PC-3 (cell line): ENCODE measurements at places on chromosomes 1 and 21.

DNA sequence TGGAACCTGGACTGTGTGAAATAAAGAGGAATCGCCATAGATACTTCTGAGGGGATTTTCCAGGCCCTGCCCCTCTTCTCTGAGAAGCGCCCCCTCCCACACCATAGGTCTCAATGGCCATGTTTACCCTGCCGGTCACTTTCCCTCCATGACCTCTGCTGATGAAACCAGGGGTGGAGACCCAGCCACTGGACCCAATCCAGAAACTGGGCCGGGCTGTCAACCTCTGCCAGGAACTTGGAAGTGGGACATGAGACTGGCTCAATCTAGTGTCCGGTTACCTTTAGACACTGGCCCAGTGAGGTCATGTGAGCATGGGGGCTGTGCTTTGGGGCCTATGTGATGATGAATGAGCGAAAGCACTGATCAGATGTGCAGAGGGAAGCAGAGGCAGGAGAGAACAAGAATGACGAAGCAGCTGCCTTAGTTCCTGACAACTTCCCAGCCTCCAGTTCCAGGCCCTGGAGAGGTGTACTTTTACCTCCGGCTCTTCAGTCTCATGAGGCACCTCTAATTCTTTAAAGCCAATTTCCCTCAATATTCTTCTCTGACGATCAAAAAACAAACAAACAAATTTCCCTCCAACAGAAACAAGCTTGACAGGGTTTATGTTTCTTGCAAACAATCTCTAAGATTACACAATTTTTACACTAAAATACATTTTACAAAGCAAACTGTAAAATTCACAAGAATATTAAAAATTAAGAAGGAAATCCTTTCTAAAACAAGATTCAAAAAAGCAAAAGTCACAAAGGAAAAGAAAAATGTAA lies 4.9 kb downstream of the ASAP3 start:
- DNase-seq = peak; percentile 50

- DNase-seq = peak; percentile 88
Observed at GRCh38 chr21:43193651-43194302, 25.0 kb downstream of the CRYAA start.

DNA sequence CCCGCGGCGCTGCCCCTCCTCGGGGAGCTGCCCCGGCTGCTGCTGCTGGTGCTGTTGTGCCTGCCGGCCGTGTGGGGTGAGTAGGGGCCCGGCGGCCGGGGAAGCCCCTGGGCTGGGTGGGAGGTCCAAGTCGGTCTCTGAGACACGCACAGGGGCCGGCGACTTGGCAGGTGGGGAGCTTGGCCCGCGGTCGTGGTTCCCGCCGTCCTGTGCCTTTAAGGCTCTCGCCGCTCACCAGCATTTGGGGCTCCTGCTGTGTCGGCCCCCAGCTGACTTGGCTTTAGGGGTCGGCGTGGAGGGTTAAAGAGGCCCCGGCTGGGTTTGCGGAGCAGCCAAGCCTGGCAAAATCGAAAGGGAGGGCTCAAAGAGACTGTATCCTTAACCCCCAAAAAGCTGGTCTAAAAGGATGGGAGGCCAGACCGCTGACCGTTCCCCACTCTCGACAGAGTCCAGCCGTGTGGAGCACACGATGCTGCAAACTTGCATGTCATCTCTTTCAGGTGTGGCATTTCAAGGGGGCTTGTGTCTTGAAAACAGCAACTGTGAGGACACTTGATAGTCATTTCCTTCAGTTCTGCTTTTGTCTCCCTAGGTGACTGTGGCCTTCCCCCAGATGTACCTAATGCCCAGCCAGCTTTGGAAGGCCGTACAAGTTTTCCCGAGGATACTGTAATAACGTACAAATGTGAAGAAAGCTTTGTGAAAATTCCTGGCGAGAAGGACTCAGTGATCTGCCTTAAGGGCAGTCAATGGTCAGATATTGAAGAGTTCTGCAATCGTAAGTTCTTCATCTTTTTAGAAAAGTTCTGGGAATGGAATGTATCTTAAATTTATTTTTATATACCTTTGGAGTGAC lies 540 bp downstream of the CD55 start:
- peak; percentile 51 for DNase-seq

DNA sequence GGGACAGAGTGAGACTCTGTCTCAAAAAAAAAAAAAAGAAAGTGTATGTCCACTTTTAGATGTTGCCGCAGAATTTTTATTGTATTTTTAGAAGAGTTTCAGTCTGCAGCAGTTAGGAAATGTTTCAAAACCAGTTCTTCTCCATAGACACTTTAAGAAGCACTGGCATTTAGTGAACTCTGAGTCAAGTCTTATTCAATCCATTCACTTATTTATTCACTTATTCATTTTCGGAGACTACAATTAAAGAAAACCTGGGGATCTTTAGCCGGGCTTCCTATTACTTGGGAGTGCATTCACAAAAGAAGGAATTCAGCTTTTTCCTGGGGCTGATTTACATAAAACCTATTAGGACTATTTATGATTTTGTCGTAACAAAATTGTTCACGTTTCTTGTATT lies 12.3 kb downstream of the RCAN3 start:
- peak; percentile 62 for DNase-seq

DNA sequence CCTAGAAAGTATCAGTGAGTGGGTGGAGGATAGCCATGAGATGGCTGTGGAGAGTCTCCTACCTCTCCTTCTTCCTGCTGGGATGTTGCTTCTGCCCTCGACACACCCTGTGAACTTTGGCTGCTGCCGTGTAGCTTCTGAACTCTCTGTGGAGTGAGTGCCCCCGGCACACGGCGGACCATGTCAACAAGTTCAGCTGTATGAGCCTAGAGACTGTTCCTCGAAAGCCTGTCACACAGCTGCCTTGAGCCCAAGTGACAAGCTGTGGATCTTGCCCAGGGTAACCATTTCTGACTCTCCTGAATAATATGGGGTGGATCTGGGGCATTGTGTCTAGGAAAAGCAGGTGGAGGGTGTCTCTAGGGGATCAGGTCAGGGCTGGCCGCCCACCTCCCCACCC lies 143.2 kb downstream of the NOS1AP start:
- DNase-seq = no peak

DNA sequence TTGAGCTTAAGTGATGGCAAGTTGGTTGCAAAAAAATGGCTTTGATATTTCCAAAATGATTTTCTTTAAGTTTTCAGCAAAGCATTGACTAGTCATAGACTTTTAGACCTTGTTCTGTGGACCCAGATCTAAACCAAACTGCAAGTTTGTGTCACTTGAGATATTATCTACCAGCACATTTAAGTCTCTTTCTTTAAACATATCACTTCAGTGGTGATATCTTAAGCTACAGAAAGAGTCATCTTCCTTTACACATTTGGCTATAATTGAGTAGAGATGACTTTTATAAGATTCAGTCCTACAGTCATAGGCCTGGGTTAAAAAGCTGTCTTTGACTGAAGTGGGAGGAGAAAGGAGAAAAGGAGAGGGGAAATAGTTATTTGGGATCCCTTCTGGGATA lies 95.2 kb downstream of the RUNX1 start:
- no peak for DNase-seq

GRCh38 chr1:213661302-213661701 lies 326.5 kb upstream of the PROX1 start:
- peak; percentile 32 for DNase-seq

DNA sequence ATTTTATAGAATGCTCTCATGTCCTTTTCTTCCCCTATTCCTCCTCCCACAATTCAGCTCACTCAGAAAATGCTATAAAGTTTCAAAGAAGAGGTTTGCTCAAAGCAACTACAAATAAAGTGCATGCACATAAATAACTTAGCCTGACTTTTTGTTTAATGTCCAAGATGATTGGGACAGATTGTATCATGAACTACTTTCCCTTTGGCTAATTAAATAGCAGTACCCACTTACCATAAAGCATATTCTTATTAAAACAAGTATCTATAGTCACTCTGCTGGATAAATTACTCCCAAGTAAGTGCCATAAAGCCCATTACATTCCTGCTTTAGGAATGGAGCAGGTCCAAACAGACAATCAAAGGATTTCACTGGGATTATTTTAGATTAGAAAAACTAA lies 576.0 kb downstream of the LMO4 start:
- no peak for DNase-seq

DNA sequence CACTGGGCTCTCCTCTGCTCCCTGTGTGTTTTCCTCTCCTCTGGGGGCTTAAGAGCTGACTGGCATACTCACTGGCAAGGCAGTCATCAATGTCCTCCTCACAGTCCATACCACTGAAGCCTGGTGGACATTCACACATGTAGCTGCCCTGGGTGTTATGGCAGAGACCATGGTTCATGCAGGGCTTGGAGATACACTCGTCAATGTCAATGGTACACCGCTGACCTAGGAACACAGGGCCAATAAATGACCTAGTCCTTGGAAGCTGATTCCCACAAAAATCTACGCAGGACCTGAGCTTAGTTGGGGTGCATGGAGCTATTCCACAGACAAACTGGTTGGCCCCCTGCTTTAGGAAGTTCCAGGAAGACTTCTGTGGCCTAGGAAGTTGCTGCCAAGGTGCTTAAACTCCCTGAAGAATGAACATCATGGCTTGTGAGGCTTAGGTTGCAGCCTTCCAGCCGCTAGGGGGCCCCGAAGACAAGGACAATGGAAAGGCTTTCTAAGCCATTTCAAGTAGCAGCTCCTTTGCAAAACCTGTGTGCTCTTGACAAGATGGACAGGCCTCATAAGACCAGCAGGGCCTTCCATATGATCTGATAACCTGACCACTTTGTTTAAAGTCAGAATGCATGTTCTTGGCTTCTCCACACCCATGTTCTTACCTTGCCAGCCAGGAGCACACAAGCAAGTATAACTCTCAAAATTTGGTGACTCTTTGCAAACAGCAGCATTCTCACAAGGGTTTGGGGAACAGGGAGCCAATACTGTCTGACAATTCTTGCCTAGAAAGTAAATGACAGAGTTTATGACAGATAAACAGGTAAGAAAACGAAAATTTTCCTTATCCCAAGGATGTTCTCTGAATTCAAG lies 52.3 kb upstream of the ADAM30 start:
- peak; percentile 82 for DNase-seq

DNA sequence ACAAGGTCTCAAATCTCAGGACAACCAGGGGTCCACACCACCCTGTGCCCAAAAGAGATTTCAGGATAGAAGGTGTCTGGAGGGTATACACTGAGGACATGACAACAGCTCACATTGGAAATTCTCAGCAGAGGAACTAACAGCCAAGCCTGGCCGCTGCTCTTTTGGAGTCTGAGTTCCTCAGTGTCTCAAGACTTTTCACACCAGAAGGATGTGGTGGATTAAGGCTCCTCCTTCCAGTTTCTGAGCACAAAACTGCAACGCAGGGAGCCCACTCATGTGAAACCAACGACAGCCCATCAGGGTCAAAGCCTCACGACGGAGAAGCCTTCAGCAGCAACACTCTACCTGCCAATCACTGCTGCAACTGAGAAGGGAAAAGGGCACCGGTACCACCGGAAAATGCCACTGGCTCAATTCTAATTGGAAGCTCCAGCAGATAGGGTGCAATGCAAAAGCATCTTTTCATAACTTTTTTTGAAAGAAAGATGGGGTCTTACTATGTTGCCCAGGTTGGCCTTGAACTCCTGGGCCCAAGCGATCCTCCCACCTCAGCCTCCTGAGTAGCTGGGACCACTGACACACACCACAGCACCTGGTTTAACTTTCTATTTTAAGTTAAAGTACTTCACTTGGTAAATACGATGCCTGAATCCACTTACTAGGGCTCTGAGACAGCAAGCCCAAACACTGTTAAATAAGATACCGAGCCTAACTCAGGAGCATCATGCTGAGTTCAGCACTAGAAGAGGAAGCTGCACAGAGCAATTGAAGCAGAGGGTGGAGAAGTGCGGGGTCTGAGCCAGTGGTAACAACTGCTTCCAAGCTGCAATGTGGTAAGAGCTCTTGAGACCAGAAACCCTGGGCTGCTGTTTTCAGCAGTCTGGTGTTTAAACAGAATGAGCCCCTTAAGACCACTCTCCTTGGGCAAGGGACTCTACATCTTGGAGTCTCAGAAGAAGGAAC lies 7.8 kb downstream of the CAPZB start:
- DNase-seq = no peak

- no peak for DNase-seq
Observed at GRCh38 chr1:71695084-71695483, 587.3 kb downstream of the NEGR1 start.

- DNase-seq = no peak
Observed at GRCh38 chr1:231161667-231162296, at the start of gene TRIM67. TSS of gene TRIM67 (plus strand) at chr1:231162058. CDS start at chr1:231162970, 912 bp downstream.

GRCh38 chr1:3978990-3979325 lies 78.9 kb upstream of the C1orf174 start:
- DNase-seq = no peak

DNA sequence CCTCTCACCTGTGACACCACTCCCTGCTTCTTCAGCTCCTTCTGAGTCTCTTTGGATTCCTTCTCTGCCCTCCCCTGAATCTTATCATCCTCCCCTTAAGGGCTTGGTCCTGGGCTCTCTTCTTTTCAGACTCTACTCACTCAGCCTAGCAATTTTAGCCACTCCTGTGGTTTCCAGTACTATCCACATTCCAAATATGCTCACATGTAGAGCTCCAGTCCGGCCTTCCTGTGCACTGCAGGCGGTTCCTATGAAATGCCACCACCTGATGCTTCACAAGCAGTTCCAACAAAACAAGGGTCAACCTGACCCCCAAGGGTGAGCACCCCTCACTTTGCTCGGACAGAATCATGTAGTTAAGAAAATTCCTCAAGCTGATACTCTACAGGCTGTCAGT lies 35.9 kb downstream of the MAB21L3 start:
- no peak for DNase-seq

- peak; percentile 89 for DNase-seq
Observed at GRCh38 chr1:218345673-218346390, 696 bp downstream of the TGFB2 start.

- DNase-seq = peak; percentile 71
Observed at GRCh38 chr1:44713321-44713781, 17.6 kb downstream of the RNU5D-1 start.

GRCh38 chr1:229856009-229856650 lies 210.9 kb upstream of the GALNT2 start:
- no peak for DNase-seq

DNA sequence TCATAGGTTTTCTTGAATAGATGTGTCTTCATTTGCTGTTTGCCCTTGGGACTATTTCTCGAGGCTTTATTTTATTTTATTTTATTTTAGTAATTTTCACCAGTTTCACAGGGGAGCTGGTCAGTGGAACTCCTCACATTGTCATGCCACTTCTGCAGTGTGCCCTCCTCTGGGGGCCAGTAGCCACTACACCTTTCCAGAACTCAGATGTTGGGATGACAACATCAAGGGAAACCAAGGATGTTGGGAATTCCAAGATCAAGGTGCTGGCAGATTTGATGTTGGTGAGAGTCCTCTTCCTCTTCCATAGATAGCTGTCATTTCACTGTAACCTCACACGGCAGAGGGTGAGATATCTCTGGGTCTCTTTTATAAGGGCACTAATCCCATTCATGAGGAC lies 35.5 kb downstream of the SLC26A9 start:
- peak; percentile 74 for DNase-seq

GRCh38 chr1:214862421-214862820 lies 220.1 kb upstream of the KCNK2 start:
- DNase-seq = peak; percentile 79
